A549 (cell line): ENCODE measurements at places on chromosomes 1 and 21.
A peak's percentile ranks its signal among the peaks of the same experiment; 100 is the strongest.

- DNase-seq: no peak
These were observed 71.6 kb upstream of the RGS18 start for GRCh38 chr1:192086644-192087043.

- DNase-seq: no peak
These were observed 244.9 kb downstream of the KCNJ6 start for GRCh38 chr21:37671381-37671780.

- DNase-seq: no peak
These were observed 20.9 kb downstream of the EPHX1 start for GRCh38 chr1:225830841-225831240.

DNA sequence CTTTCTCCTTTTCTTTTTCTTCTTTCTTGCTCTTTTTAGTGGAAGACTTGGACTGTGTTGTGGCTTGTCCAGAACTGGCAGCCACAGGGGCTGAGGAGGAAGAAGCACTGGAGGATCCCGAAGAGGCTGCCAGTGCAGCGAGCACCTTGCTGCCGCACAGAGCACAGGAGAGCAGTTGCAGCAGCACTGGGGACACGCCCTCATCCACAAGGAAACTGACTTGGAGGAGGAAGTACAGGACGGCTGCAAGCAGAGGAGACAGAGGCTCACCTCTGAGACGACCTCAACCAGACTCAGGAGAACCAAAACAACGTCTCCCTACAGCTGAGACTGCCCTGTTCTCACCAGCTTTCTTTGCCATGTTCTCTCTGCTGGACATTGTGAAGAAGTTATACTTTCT, 88.9 kb downstream of the UBR4 start:
- no peak for DNase-seq

DNA sequence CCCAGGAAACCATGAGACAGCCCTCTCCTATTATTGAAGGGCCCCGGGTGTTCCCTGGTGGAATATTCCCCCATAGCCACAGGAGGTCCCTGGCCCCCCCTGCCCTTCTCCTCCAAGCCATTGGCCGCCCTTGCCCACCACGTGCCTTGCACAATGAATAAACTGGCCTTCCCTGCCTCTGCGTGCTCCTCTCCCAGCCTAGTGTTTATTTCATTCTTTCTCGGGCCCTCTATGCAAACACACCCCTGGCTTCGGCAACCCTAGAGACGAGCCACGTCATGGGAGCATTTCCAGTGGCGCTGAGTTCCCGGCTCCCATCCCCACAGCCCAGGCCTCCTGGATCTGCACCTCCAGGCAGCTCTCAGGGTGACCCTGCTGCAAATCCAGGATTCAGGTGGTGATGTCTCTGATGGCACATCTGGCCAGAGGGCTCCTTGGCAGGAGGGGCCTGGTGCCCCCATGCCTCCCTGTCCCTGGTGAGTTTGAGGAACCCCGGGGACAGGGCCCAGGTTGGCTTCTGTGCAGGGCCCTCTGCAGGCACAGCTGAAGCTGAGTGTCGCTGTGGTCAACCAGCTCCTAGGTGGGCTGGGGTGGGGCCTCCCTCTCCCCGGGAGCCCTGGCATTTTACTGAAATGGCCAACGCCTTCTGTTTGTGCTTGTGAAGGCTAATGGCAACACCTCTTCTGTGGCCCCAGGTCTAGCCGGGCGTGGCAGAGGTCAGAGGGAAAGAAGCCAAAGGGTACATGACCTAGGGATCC, 6.2 kb downstream of the KRTAP10-12 start:
- DNase-seq: no peak

DNA sequence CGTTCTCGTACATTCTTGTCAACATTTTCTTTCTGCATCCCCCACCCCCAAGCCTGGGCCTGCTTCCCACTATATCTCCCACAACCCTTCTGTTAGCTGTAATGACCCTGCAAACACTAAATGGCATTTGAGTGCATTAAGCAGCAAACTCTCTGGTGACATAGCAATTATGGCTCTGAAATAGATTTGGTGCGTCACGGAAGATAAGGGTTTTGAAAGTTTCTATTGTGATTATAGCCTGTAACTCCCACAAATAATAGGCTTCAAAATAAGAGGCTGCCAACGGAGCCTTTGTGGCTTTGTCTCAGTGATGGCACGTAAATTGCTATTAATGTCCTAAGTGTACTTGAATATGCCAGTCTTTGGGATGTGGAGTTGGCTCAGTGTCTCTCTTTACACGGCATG, 277.6 kb downstream of the PBX1 start:
- DNase-seq: no peak

DNA sequence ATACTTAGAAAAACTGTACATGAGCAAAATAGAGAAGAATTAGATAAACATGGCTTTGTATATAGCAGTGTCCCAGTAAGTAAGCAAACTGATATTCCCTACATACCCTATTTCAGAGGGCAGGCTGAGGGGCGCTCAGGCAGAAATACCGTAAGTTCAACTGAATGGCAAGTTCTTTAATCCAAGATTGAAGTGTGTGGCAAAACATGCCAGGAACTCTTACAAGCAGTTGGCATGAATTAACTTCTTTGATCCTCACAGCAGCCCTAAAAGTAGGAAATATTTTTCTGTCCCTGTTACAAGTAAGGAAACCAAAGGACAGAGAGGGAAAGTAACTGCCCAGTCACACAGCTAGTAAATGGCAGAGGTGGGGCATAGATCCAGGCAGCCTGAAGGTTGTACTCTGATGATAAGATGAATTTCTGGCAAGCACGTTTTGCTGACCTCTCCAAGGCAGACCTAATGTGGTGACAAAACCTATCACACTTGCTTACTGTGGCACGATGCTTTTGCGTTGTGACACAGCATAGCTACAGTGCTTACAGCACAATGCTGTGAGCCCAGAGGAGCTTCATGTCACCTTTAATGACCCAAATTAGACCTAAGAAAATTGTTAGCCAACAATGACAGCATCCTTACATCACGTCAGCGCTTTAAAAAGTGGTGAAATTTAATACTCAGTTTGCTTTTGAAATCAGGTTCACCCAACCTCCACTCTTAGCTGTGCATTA, 35.0 kb upstream of the THEM4 start:
- peak; percentile 43 for DNase-seq

DNA sequence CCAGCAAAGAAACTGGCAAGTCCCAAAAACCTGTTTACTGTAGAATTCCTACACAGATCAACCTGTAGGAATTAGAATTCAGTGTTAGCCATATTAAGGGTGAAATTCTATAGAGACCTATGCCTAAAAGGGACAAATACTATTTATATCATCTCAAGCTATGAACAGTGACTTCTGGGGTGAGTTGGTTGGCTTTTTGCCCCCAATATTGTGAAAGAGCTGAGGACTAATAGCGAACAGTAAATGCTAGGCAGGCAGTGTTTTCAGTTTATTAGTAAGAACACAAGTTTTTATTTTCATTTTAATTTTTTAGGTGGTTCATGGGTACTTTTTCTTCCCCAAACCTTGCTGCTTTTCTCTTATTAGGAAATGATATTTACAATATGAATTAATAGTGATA, 15.3 kb downstream of the SLC16A4 start:
- DNase-seq: no peak

GRCh38 chr1:54325703-54326461, 80.3 kb downstream of the SSBP3 start:
- DNase-seq: no peak

GRCh38 chr21:28938726-28939125, 54.0 kb downstream of the LTN1 start:
- no peak for DNase-seq

GRCh38 chr1:38730511-38731397, 128.8 kb downstream of the RRAGC start:
- DNase-seq: no peak

- DNase-seq: no peak
These were observed 10.5 kb downstream of the VANGL1 start for GRCh38 chr1:115652236-115652788.

- no peak for DNase-seq
These were observed 70.7 kb downstream of the KCNJ6 start for GRCh38 chr21:37845535-37845934.

- no peak for DNase-seq
These were observed 24.0 kb upstream of the ABL2 start for GRCh38 chr1:179253286-179253972.

GRCh38 chr1:56432166-56432971, 147.0 kb downstream of the PLPP3 start:
- DNase-seq: no peak

- DNase-seq: no peak
These were observed 382.7 kb upstream of the DUSP10 start for GRCh38 chr1:222124602-222125001.

GRCh38 chr1:56189946-56190805, 389.2 kb downstream of the PLPP3 start:
- peak; percentile 18 for DNase-seq

- peak; percentile 77 for DNase-seq
These were observed 1.0 kb downstream of the PLEKHG5 start for GRCh38 chr1:6490181-6491080.

DNA sequence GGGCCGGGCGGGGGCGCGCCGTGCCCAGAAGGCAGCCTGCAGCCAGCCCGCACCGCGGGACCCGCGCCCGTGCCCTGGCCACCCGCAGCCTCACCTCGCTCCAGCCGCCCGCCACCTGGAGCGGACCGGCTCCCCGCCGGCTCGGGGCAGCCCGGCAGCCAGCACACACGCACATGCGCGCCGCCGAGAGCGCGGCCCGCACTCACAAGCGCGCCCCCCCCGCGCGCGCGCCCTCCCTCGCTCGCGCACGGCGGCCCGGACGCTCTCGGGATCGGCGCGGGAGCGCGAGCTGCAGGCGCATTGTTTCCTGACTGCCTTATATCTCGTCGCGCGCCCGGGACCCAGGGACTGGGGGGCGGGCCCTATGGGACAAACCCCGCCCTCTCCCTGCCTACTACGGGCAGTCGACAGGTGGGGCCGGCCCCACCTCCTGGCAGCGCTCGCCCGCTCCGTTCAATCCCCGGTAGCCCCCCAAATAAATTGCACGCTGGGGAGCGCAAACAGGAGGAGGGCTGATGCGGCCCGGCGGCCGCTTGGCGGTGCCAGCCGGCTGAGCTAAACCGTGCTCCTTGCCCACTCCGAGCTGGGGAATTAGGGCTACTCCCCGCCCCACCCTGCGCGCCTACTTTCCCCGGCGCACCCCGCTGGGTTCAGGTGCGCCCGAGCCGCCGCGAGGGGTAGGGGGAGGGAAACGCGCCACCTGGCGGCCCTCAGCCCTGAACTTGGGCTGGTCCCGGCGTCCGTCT, at the start of gene MYCL:
Gene MYCL, minus strand, starts transcription at position 204 of the 746 bp plus-strand sequence. CDS start 483 bp downstream, outside the sequence.
- peak; percentile 80 for DNase-seq

DNA sequence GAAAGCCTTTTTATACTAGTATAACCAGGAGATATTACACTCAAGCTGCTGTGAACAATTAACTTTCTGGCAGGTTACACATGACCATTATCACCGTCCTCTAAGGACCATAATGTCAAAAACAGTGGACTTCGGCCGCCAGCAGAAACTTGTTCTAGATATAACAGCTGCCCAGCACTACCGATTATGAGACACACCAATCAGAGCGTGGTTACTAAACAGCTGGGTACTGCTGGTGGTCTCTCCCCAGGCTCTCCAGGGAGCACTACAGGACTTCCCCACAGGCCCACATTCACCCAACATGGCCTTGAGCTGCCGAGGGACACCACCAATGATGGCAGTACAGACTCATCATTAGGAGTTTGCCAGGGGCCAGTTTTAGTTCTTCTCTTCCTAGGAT, 57.9 kb upstream of the CTBS start:
- no peak for DNase-seq

GRCh38 chr21:27761623-27762022, 794.7 kb upstream of the ADAMTS5 start:
- no peak for DNase-seq

GRCh38 chr1:220817907-220818306, 31.2 kb downstream of the MTARC1 start:
- no peak for DNase-seq

DNA sequence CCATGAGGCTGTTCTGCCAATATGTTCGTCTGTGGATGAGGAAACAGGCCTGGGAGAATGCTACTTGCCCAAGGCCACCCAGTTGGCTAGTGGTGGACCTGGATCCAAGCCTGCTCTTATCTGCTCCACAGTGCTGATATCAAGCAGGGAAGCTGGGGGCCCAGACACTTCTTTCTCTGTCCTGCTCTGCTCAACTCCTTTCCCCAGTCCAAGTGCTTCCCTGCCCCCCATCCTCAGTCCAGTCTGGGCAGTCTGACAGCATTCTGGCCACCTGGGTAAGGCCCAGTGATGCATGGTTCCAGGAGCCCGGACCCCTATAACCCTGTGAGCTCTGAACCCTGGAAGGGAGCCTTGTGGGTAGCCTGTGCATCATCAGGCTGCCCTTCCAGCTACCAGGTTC, 4.2 kb upstream of the PAQR7 start:
- no peak for DNase-seq

- no peak for DNase-seq
These were observed 42.7 kb upstream of the B3GALT2 start for GRCh38 chr1:193229136-193229535.

- DNase-seq: no peak
These were observed 137.7 kb downstream of the SETD4 start for GRCh38 chr21:35922618-35923017.

- peak; percentile 91 for DNase-seq
These were observed at the start of gene SELENOF for GRCh38 chr1:86913896-86914600. TSS of gene SELENOF (minus strand) at chr1:86914126. CDS start at chr1:86914111, 15 bp downstream.

DNA sequence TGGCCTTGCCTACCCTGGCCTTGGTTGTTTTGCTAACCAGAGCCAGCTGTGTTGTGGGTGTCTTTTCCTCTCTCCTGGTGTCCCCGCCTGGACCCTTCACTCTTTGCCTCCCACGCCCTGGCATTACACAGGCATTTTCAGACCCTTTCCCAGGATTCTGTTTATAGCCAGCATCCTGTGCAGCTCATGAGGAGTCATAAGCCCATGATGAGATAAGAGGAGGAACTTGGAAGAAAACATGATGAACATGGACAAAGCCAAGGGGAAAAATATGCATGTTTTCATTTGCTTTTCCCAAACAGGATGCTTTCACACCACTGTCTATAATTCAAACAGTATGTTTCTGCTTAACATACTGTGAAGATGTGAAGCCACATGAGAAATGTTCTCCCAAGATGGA, 18.7 kb upstream of the WARS2 start:
- DNase-seq: no peak

DNA sequence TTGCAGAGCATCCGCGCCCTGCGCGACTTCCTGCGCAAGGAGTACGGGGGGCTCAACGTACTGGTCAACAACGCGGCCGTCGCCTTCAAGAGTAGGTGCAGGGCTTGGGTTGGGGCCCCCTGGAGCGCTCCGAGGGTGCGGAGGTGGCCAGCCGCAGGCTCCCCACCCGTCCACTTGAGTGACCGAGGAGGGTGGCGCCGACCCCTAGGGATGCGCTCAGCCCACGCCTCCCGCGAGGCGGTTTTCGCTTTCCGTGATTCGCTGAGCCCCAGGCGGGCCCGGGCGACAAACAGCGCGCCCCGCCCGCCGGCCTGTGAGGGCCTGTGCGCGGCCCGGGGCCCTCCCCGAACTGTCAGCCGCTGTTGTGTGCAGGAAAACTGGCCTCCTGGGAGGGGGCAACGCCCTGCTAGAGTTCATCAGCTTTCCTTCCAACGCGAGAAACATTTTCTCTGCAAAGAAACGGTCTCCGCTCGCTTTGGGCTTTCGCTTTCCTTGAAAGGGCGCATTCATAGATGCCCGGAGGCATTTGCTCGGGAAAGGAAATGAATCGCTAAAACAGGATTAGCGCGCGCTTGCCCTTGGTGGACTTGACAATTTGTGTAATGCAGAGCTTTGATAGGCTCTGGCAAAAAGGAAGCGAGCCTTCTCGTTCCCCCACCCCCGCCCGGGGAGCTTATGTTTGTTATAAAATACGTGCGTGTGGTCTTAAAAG, 668 bp downstream of the CBR3 start:
- peak; percentile 34 for DNase-seq

GRCh38 chr1:6330410-6330911, 63.1 kb downstream of the ACOT7 start:
- no peak for DNase-seq
